Astrocyte of the cerebellum (primary cell): ENCODE measurements at places on chromosomes 2 and 18.
A peak's percentile ranks its signal among the peaks of the same experiment; 100 is the strongest.

DNA sequence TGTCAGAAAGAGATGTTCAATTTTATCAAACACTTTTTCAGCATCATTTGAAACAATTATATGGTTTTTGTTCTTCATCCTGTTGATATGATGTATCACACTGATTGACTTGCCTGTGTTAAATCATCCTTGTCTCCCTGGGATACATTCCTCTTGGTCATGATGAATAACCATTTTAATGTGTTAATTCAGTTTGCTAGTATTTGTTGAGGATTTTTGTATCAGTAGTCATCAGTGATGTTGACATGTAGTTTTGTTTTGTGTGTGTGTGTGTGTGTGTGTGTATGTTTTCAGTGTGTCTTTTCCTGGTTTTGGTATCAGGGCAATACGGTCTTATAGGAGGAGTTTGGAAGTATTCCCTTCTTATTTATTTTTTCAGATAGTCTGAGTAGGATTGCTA is 325.4 kb downstream of the ZNF804A start:
- DNase-seq = no peak

DNA sequence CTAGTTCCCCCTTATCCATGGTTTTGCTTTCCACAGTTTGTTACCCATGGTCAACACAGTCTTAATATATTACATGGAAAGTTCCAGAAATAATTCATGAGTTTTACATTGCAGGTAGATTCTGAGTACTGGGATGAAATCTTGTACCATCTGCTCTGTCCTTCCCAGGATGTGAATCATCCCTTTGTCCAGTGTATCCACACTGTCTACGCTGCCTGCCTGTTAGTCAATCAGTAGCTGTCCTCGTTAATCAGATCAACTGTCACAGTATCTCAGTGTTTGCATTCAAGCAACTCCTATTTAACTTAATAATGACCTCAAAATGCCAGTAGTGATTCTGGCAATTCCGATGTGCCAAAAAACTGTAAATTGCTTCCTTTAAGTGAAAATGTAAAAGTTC is 76.3 kb downstream of the DYNC1I2 start:
- DNase-seq = no peak

GRCh38 chr2:65129286-65129825 is 550 bp downstream of the RAB1A start:
- DNase-seq = no peak

- no peak for DNase-seq
These were observed 51.4 kb downstream of the KIF5C start for GRCh38 chr2:148926291-148926961.

DNA sequence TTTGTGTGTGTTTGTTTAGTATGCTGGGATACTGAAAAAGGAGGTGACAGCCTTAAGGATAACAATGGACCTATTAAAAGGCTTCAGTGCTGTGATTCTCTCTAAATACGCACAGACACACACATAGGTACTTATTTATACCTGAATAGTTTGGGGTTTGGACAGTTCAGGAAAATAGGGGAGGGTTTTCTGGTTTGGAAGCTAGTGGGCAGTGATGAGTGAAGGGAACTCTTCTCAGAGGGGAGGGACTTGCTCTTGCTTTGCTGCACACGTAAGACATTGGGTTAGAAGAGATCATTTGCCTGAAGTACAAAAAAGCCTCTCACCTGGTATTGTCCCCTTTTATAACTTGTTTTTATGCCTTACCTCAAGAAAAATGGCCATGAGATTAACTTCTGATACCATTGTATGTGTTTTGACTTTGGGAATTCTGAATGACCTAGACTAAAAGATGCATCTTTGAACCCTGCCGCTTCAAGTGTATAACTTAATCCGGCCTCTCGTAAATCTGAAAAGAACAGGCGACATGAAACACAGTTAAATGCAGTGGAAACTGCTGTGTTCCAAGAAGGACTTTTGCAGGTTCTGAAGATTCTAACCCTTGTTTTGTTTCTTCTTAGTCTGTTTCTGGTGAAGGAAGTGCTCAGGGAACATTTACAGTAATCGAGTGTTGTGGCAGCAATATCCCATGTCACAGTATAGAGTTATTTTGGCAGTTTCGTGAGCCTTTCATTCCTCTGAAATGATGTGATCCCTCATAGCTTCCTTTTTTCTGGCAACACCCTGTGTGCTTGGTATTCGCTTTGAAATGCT is 2.5 kb downstream of the CRIM1 start:
- DNase-seq = peak; percentile 66

GRCh38 chr2:205654878-205655605 is 27.3 kb upstream of the NRP2 start:
- DNase-seq = no peak

GRCh38 chr2:208990716-208991115 is 433.1 kb upstream of the MAP2 start:
- no peak for DNase-seq

DNA sequence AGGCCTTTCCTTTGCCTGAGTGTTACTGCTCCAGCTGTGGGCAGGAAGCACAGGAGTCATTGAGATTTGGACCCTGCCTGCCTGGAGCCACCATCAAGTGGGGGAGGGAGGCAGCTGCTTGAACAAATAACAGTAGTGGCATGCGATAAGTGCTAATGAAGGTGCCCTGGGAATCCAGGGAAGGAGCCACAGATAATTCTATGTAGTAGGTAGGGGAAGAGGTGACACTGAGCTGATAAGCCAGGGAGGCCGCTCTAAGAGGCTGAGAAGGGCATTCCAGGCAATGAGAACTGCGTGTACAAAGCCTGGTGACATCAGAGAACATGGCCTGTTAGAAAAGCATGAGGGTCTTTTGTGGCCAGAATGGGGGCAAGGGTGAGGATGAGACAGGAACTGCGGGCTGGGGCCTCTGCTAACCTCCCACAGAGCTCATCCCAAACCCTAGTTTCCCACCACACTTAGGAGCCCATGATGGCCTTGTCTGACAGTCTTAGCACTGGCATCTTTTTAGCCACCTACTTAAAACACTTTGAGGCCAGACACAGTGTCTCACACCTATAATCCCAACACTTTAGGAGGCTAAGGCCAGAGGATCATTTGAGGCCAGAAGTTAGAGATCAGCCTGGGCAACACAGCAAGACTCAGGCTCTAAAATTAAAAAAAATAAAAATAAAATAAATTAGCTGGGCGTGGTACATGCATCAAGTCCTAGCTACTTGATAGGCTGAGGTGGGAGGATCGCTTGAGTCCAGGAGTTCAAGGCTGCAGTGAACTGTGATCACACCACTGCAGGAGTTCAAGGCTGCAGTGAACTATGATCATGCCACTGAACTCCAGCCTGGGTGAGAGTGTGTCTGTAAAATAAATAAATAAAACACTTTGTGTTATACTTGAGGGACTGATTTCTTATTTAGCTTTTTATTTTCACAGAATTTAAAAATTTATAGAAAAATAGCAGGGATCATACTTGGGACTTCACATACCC is 58.9 kb downstream of the TET3 start:
- DNase-seq = no peak

- DNase-seq = no peak
These were observed 139.4 kb upstream of the HDAC4 start for GRCh38 chr2:239540174-239540573.

GRCh38 chr18:21897811-21898210 is 157.2 kb downstream of the MIB1 start:
- DNase-seq = peak; percentile 18
